ENCODE measurements at places on chromosomes 4 and X.

GRCh38 chr4:119490335-119490734 lies 138.3 kb downstream of the PDE5A start:
- DNase-seq: no peak

DNA sequence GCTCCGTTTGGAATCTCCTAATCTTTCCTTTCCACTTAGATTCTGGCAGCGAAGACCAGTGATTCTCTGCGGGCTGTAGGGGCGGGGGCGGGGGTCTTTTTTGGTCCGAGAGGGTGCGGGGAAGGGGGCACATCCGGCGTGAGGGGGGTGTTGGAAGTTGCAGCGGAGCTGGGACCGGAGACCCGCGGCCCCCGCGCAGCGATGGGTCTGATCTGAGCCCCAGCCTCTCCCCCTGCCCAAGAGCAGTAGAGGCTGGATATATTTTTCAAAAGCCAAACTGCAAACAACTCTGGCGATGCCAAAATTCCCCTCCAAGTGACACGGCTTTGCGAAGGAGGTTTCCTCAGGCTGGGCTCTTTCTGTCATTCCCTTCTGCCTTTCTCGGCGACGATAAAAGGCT lies 355 bp downstream of the GRID2 start:
- DNase-seq: no peak

DNA sequence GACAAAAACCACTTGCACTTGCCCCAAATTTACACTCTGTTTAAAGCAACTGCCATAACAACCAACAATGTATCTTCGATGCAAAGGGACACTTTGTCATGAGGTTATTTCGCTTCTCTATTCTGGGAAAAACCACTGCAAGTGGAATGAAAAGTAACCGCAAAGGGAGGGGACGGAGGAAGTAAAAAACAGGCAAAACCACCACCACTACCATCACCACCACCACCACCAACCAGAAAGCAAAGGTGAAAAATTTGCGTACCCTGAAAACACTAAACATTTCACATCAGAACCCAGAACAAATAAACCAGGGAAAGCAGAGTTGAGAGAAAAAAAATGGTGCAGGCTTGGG lies 1.2 kb upstream of the N4BP2 start:
- DNase-seq: no peak

GRCh38 chr4:99402765-99403164 lies 32.4 kb downstream of the ADH7 start:
- no peak for DNase-seq

All from MG63 (cell line).